ENCODE measurements at places on chromosomes 12 and 14.

DNA sequence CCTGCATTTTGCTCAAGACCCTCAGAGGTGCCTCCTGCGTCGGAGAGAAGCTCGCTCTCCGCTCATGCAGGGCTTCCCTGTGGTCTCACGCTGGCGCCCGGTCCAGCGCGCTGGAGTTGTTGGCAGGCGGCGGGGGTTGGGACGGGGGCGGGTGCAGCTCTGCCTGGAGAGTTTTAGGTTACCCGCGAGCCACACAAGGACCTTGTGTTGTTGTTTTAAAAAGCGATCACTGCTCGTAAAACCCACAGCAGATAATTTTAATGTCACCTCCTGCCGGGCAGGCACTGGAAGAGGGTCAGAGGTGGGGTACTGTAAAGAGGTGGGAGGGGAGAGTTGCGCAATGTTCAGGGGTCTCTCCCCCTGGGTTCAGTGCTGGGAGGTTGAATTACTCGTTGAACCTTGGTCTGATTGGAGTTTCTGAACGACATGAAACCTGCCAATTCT lies 850 bp downstream of the SMOC1 start:
- DNase-seq = no peak

DNA sequence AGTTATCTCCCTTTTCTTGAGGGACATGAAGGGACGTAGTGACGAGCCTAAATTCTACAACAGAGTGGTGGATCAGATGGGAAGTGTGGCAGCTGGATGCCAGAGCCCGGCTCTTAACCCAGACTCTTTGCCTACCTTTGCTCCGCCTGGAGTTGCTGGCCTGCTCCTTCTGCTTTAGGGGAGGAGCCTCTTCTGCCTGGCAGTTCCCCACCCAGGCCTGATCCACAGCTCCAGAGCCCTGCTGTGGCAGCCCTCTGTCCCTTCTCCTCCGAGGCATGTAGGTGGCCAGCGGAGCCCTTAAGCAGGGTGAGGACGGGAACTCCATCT lies 2.3 kb upstream of the PRPH start:
- DNase-seq = no peak

DNA sequence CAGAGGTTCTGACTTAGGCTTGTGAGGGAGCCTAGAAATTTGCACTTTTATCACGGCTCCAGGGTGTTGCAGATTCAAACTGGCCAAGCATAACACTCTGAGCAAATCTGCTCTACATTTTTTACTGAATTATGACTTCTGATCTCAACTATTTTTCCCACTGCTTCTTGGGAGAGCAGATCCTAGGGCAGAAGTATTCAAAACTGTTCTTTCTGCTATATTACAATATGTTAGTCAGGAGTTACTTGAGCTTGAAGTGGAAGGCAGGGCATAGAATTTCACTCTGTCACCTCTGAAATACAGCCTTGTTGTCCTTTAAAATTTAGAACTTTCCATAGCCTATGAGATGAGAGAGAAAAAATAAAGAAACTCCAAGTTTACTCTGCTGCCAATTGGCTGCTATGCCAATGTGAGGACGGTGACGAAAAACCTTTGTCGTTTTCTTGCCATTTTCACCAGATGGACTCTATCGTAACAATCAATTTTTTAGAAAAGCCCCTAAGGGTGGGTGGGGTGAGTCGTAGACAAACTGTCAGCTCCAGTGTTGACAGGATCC lies 16.4 kb upstream of the KERA start:
- no peak for DNase-seq

DNA sequence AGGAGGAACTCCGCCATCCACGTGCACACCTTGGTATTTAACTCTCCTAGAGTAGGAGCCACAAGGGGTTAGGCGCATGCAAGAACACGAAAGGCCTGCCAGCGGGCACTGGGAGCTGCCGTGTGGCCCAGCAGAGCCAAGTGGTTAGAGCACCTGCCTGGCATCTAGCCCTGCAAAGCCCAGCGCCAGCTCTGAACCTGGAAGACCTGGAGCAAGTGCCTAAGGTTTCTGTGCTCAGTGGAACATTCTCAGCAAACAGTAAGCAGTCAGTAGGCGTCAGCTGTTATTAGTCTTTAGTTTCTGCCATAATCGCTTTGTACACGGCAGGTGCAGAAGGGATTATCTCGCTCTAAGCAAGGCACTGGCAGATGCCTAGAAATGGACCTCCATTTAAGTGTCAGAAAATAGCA lies 55.4 kb downstream of the SETD3 start:
- no peak for DNase-seq

DNA sequence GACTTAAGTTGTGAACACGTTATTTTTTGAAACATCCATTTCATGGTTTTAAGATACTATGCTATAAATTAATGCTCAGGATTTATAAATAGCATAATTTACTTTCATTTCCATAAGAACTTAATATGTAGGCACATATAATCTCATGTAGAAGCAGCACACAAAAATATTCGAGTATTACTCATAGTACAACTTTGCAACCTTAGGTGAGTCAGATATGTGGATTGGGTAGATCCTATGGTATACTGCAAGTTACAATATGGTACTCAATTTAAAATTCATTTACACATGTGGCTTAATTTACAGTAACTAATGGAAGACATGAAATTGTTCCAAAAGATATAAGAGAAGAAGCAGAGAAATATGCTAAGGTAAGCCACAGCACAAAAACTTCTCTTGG lies 26.0 kb downstream of the PSMA3 start:
- DNase-seq = no peak

- no peak for DNase-seq
Observed at GRCh38 chr12:22459838-22460490, 84.4 kb downstream of the C2CD5 start.

DNA sequence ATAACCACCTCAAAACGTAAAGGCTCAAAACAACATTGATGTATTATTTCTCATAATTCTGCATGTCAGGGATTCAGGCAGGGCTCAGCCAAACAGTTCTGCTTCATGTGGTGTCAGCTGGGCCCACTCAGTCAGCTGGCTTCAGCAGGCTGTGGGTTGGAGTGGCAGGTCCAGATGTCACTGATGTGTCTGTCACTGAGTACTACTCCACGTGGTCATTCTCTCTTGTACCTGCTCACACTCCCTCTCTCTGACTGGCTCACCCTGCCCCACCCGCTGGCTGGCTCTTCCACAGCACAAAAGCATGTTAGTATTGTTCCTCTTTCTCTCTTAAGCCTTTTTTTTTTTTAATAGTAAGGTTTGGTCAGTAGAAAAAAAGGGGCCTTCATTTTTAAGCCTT lies 182.4 kb downstream of the DICER1 start:
- no peak for DNase-seq

GRCh38 chr12:47080725-47081502 lies 1.2 kb upstream of the AMIGO2 start:
- DNase-seq = peak; percentile 6

- DNase-seq = no peak
Observed at GRCh38 chr12:104503191-104503590, 46.4 kb downstream of the CHST11 start.

- no peak for DNase-seq
Observed at GRCh38 chr14:33728010-33728498, 222.8 kb downstream of the EGLN3 start.

DNA sequence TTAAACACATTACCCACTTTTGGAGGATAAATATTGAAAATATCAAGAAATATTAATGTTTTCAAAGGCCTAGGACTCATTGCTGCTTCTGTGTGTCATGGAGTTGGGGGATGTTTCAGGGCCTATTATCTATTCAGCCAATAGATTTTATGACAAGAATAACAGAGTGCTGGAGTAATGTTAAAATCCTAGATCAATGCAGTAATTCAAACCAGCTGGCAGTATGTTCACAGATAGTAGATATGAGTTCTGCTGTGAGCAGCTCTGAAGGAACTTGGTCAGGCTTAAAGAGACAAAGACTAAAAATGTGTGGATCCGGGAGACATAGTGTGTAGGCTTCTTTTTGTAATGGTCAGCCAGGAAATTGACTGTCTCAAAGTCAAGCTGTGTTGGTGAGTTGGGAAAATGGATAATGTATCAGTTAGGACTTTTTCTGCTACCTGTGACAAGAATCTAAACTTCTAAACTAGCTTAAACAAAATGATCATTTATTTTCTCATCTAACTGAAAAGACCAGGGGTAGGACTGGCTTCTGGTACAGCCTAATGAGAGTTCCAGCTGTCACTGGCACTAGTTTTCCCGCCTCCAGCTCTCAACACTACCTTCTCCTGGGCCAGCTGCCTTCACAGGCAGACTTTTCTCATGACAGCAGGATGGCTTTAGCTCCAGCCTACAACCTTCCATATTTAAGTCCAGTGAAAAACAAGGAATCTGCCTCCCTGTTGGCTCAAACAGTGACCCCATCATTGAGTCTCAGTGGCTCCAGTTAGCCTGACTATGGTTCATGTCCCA lies 16.3 kb upstream of the POLR3B start:
- DNase-seq = no peak

DNA sequence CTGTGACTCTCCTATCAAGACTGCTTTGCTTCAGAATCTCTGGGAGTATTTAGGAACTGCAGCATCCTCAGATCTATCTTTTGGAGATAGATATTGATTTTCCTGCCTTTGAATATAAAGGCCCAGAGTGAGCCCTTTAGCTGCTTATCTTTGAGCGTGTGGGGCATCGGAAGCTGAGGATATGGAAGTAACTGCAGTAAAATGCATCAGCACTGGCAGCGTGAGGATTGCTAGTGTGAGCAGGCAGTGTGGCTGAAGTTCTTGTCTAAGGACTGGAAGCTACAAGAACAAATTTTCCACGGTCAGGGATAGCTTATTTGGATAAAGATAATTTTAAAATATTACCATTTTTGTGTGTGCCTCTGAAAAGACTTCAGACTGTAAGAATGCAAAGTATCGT lies 474.7 kb downstream of the NPAS3 start:
- DNase-seq = no peak

DNA sequence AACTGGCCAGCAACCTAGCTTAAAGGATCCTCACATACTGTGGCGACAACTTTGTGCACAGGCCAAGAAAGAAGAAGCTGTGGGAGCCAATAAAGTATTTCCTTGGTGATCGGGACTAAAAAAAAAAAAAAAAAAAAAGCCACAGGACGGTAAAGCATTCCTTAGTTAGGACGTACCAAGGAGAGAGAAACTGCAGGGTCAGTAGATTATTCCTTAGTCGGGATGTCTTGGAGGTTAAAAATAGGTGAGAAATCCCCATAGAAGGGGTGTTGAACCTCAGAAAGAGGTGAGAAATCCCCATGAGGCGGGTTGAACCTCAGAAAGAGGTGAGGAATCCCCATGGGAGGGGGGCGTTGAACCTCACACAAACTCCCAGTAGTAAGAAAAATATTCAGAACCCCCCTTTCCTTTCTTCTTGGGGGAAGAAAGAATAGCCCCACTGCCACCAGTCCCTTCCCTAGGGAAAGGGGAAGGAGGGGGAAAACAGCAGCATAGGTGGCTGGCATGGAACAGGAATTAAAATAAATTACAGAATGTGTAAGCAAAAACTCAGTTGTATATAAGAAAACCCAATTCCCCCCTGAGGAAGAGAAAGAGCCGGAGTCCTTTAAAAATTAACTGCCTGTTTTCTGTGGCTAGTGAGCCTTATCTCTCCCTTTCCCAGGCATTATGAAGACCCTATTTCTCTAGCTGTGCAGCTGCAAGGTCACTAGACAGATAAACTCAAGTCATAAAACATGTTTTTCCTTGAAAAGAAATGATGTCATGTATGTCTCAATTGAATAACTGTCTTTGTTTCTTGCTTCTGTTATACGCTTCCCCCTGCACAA lies 26.8 kb downstream of the KLRK1 start:
- DNase-seq = no peak

DNA sequence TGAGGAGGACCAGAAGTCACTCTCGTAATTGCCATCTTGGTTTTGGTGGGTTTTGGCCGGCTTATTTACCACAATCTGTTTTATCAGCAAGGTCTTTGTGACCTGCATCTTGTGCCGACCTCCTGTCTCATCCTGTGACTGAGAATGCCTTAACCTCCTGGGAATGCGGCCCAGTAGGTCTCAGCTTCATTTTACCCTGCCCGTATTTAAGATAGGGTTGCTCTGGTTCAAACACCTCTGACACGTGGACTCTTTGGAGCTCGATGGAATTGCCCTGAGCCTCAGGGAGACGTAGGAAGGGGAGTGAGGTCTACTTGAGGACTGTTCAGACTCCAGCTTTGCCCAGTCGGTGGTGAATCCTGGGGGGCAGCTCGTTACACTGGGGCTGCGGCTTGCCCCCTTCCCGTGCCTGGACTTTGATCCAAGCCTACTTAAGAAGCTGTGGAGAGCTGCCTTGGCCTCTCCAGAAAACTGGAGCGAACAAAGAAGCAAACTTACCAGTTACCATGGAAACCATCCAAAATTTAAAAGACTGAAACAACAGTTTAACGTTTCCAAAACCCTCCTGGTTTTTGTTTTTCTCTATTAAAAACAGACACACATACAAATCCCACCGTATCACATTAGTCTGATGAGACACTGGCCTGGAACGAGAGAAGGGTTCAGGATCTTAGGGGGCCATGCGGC lies 28.0 kb downstream of the CALM1 start:
- no peak for DNase-seq

DNA sequence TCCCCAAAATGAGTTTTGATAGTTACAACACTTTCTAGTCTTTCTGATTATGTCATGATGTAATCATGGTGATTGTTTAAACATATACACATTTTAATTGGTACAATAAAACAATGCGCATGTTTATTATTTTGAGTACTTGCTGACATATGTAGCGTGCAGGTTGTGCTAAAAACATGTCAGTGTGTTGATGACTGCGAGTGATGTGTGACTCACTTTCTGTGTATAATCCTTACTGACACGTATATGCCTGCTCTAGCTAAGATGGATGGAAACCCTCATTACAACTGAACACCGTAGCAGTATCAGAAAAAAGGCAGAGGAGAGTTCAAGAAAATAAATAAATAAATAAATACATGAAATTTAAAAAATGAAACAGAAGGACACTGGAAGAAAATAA lies 1552.4 kb upstream of the FLRT2 start:
- no peak for DNase-seq

GRCh38 chr12:3431686-3432085 lies 59.3 kb upstream of the PRMT8 start:
- no peak for DNase-seq

GRCh38 chr12:126093908-126094307 lies 1028.7 kb downstream of the AACS start:
- no peak for DNase-seq

DNA sequence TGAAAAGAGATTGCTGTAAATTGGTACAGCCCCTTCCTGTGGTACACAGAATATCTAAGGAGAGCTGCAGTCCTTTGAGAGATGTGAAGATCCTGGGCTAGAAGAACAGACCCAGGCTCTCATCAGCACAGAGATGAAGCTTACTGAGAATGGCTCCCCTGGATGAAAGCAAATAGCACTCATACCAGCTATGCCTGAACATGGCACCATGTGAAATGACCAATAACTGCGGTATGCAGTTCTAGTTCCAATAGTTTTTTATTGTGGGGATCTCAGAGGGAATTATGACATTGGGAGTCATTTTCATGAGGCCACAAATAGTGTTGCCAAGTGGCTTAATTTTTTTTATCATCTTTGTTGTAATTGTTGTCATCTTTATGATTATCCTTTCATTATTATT lies 15.4 kb upstream of the TRHDE start:
- DNase-seq = no peak

Data from nucleus accumbens (tissue), 56 donors.